ENCODE measurements at places on chromosomes 11 and 22. TPM values are rescaled to one million over a fixed set of nuclear protein-coding genes. Genes with fewer than 3 reads are reported as not detected.
A peak's percentile ranks its signal among the peaks of the same experiment; 100 is the strongest.

- DNase-seq: no peak
- H3K36me3 ChIP-seq: no peaks in the 10 kb centered on the region
- no peak overlapping the region for H3K4me3 ChIP-seq
- H3K4me1 ChIP-seq: peaks cover 3% of the 10 kb centered on the region
Measured at GRCh38 chr11:69245041-69245440, 48.9 kb upstream of the MYEOV start.

- peak overlapping the region; percentile 79 for H3K27ac ChIP-seq
- H3K36me3 ChIP-seq: no peaks in the 10 kb centered on the region
- no peak overlapping the region for H3K4me3 ChIP-seq
- H3K27me3 ChIP-seq: no peaks in the 10 kb centered on the region
- peaks cover 27% of the 10 kb centered on the region for H3K4me1 ChIP-seq
- no peak for DNase-seq
Measured at GRCh38 chr11:61972112-61972671, 4.8 kb upstream of the FTH1 start.

DNA sequence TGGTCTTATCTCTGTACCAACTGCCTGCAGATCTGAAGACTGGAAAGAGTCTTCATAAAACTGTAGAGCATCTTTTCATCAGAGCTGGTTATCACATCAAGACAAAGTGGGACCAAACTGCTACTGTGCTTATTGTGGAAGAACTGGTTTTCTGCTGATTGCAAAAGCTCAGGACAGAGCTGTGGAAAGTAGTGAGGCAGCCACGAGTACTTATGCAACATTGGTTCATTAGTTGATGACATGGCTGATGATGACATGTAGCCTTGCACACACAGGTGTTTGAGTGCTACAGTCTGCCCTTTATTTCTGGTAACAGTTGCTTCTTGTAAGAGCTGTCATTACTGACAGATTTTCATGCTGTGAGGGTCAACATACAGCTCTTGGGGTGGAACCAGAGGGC is 185.4 kb upstream of the GUCY1A2 start:
- H3K4me3 ChIP-seq: no peak overlapping the region
- no peaks in the 10 kb centered on the region for H3K36me3 ChIP-seq
- no peak overlapping the region for H3K27ac ChIP-seq

The CNGA4 gene
- total RNA-seq: 0.32 TPM

GRCh38 chr11:10502770-10503169 is 38.2 kb downstream of the RNF141 start:
- no peak overlapping the region for H3K4me3 ChIP-seq
- H3K27me3 ChIP-seq: no peaks in the 10 kb centered on the region
- H3K27ac ChIP-seq: no peak overlapping the region

The MRGPRF gene
- 11.2 TPM for total RNA-seq

The SLC37A2 gene
- total RNA-seq: 1.0 TPM

GRCh38 chr11:116100016-116100415 is 595.8 kb upstream of the CADM1 start:
- DNase-seq: no peak
- H3K36me3 ChIP-seq: no peaks in the 10 kb centered on the region
- no peak overlapping the region for H3K27ac ChIP-seq
- no peaks in the 10 kb centered on the region for H3K27me3 ChIP-seq
- peaks cover 11% of the 10 kb centered on the region for H3K4me1 ChIP-seq

The CASP5 gene
- not detected for total RNA-seq

GRCh38 chr11:124762624-124763155 is 600 bp upstream of the ESAM start:
- H3K27me3 ChIP-seq: peaks cover 54% of the 10 kb centered on the region
- no peak overlapping the region for H3K27ac ChIP-seq
- H3K4me1 ChIP-seq: peaks cover 19% of the 10 kb centered on the region
- H3K4me3 ChIP-seq: peak overlapping the region; percentile 12
- peaks cover 8% of the 10 kb centered on the region for H3K36me3 ChIP-seq

GRCh38 chr11:118290923-118291322 is 13.6 kb upstream of the CD3E start:
- no peaks in the 10 kb centered on the region for H3K36me3 ChIP-seq
- peak; percentile 31 for DNase-seq
- H3K27me3 ChIP-seq: peaks cover 53% of the 10 kb centered on the region
- H3K4me1 ChIP-seq: no peaks in the 10 kb centered on the region

Measured in cardiac muscle cell (in vitro differentiated cells and primary cell).